ENCODE measurements at places on chromosomes 12 and 14.

DNA sequence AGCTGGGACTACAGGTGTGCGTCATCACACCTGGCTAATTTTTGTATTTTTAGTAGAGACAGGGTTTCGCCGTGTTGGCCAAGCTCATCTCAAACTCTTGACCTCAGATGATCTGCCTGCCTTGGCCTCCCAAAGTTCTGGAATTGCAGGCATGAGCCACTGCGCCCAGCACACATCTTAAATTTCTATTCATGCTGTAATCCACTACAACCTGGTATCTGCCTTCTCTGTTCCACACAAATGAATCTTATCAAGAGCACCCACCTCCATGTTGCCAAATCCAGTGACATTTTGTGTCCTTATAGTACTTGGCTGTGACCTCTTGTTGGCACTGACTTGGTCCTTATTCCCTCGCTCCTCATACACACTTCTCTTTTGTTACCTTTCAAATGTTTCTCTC lies 5.8 kb upstream of the BICD1 start:
- DNase-seq: no peak

GRCh38 chr14:93304771-93305170 lies 28.1 kb downstream of the BTBD7 start:
- DNase-seq: no peak

DNA sequence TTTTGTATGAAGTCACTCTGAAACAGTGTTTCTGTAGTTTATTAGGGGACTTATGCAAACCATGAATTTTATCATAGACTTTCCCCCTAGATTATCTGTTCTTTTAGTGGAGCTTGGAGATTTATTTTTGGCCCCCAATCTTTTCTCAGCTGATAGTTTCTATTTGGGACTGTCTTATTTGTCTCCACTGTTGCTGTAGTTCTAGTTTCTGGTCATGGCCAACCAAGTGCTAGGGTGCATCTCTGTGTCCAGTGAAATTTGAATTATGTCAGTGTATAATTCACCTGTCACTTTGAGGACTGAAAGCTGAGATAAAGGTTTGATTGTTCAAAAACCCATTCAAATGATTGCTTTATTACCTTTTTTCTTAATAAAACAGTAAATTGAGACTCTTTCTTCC lies 61.3 kb downstream of the KTN1 start:
- no peak for DNase-seq

DNA sequence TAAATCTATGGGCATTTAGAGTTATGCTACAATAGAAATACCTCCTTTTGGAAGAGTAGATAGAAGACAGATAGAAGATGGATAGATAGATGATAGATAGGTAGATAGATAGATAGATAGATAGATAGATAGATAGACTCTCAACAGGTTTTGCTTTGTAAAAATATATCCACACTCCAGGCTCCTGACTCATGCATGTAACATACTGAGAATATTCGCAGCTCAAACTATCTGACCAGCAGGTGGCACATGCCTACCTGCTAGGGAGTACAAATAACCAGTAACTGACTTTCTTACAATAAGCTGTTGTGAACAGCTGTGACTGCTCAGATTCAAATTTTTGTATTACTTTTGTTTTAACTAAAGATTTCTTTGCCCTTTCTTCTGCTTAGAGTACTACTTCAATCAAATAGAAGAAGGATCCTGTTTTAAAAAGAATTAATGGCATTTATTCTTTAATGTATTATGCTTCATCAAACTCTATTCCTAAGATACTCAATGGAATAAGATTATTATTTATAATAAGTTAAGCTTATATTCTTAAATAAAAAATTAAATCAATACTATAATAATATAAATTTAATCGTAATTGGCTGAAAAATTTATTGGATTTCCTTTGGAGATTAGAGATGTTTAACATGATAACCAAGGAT lies 15.8 kb upstream of the CPNE8 start:
- no peak for DNase-seq

- DNase-seq: no peak
These were observed 10.7 kb downstream of the SFSWAP start for GRCh38 chr12:131721548-131721947.

- DNase-seq: no peak
These were observed 117.1 kb downstream of the SYT10 start for GRCh38 chr12:33322519-33322918.

- DNase-seq: no peak
These were observed 27.1 kb upstream of the CLMN start for GRCh38 chr14:95346820-95347219.

- no peak for DNase-seq
These were observed 97.4 kb downstream of the LMNTD1 start for GRCh38 chr12:25455696-25456095.

DNA sequence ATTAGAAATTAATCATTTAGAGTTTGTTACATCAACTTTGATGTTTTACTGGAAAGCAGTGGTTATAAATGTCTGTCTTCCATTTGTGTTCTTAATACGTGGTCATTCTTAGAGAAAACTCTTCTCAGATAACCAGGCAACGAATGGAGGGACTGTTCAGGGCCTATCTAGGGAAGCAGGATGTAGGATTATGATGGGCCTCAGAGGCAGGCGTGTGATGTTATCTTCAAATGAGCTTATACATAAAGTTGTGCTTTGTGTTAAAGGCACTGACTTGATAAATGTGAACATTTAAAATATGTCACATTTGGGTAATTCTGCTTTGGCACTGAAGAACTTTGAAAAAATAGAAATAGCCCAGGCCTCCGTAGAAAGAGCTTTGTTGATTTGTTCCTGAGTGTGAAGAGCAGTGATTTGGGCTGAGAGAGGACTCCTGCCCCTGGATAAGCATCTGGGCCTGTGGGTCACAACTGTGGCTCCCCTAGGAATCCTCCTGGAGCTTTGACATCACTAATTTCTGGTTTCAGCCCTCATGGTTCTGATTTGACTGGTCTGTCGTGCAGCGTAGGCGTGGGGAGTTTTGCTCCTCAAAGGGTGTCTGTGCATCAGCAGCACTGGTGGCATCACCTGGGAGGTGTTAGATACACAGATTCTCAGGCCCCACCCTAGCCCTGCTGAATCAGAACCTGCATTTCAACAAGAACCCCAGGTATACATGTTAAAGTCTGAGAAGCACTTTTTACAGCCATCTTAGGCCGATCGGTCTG lies 55.4 kb downstream of the SAMD4A start:
- no peak for DNase-seq

- no peak for DNase-seq
These were observed 113.1 kb upstream of the FKBP4 start for GRCh38 chr12:2681450-2682205.

GRCh38 chr12:89552376-89552775 lies 26.5 kb upstream of the POC1B start:
- DNase-seq: no peak

DNA sequence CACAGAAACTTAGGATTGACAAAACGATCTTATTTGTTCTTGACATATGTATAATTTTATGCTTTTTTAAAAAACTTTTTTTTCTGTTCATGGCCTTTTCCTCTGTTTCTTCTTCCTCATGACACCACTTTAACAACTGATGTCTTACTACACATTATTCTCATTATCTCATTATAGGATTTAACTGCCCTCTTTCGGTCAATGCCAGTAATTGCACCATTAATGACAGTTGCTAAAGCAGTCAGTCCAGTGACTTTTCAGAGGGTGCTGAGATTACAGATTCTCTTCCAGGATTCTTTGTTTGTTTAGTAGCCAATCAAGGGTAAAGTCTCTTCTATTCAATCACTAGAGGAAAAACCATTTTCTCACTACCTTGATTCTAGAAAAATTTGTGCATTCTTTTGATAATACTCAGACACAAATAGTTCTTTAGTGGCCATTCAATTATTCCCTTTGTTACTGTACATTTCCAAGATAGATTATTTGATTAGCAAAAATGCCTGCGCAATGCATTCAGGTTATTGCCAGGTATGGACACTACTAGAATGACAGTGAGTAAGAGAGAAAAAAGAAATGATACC lies 50.1 kb downstream of the KLRG1 start:
- peak; percentile 55 for DNase-seq

GRCh38 chr14:106511006-106511799 lies 984.8 kb downstream of the TMEM121 start:
- DNase-seq: no peak

- no peak for DNase-seq
These were observed 92.9 kb downstream of the HMGA2 start for GRCh38 chr12:65916991-65917695.

- no peak for DNase-seq
These were observed 74.4 kb upstream of the FBRSL1 start for GRCh38 chr12:132415327-132416120.

GRCh38 chr14:106109337-106109736 lies 583.0 kb downstream of the TMEM121 start:
- DNase-seq: no peak

DNA sequence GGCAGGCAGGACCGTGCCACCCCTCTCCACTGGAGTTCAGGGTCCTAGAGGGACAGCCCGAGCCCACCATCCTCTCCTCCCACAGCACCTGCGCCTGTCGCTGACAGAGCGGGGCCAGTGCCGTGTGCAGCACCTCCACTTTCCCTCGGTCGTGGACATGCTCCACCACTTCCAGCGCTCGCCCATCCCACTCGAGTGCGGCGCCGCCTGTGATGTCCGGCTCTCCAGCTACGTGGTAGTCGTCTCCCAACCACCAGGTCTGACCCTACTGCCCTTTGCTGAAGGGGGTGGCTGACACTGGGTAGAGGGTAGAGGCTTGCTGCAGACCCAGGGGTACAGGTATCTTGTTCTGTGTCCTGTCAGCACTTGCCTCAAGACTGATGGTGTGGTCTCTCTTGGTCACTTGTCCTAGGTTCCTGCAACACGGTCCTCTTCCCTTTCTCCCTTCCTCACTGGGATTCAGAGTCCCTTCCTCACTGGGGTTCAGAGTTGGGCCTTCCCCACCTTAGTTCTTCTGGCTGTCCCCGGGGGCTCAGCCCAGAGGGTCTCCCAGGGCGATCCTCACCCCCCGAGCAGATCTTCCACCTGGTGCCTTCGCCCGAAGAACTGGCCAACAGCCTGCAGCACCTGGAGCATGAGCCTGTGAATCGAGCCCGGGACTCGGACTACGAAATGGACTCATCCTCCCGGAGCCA lies 42.0 kb downstream of the SH2B3 start:
- DNase-seq: no peak

DNA sequence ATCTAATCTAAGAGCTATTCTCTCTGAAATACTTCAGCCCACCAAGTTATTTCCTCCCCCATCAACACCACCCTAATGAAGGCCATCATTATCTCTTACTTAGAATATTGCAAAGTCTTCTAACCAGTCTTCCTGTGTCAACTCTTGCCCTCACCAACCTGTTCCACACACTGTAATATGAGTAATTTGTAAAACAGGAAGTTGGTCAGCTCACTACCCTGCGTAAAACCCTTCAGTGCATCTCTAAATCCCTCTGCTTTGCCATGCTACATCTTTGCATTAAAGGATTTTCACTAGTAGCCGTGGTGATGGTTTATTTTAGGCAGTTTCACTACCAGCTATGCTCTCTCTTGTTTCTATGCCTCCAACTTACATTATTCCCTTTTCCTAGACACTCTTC lies 70.0 kb downstream of the KIF21A start:
- no peak for DNase-seq

DNA sequence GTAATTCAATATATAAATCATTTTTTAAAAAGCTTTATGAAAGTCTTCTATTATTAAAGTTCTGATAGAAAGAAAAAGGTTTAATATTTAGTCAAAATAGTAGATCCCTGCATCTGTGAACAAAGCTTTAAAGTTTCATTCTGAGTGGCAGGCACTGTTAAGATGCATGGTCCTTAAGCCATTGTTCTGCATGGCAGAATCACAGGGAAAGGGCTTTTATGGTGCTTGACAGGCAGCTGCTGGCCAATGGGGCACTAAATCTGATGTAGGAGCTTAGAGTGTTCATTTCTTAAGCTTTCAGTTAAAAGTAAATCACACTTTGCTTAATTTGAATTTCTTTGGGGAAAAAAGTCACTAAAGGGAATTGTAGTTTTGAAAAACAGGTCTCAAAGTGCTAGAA lies 148.2 kb downstream of the PLEKHA5 start:
- no peak for DNase-seq

- peak; percentile 14 for DNase-seq
These were observed 2.0 kb downstream of the DDIT3 start for GRCh38 chr12:57518176-57518919.

DNA sequence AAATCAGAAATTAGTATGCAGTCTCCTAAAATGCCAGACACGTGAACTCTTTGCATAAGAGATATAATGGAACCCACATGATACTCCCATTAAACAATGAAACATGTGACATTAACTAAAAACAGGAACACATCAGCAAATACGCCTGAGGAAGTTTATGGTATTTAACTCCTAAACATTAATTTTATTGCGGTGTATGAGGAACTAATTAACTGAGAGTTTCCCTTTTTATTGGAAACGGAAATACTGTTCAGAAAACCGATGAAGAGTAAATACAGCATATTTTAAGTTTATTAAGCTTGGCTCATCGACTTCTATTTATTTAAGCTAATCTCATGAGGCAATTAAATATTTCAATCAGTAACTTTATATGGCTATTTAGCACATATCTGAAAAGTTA lies 290.3 kb downstream of the SOX5 start:
- DNase-seq: no peak

DNA sequence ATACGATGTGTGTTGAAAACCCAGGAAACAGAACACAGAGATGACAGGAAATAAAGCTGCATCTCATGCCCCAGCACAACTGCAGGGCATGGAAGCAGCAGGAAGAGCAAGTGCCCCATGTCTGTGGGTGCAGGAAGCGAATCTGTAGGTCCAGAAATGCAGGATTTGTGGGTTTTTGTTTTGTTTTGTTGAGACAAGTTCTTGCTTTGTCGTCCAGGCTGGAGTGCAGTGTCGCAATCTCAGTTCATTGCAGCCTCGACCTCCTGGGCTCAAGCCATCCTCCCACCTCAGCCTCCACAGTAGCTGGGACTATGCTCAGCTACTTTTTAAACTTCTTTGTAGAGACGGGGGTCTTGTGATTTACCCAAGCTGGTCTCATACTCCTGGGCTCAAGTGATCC lies 6.2 kb upstream of the RPS6KL1 start:
- no peak for DNase-seq

DNA sequence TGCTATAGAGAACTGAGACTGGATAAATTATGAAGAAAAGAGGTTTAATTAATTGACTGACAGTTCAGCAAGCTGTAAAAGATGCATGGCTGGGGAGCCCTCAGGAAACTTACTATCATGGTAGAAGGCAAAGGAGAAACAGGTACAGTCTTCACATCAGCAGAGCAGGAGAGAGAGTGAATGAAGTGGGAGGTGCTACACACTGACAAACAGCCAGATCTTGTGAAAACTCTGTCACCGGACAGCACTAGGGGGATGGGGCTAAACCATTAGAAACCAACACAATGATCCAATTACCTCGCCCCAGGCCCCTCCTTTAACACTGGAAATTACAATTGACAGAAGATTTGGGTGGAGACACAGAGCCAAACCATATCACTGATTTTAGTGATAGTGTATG lies 682.4 kb downstream of the SLC16A7 start:
- DNase-seq: no peak
